Activated CD4-positive, CD25-positive, alpha-beta regulatory T cell (primary cell): ENCODE measurements at places on chromosomes 2 and 18.

GRCh38 chr2:7377916-7378569 is 460.8 kb downstream of the RNF144A start:
- no peak for DNase-seq

DNA sequence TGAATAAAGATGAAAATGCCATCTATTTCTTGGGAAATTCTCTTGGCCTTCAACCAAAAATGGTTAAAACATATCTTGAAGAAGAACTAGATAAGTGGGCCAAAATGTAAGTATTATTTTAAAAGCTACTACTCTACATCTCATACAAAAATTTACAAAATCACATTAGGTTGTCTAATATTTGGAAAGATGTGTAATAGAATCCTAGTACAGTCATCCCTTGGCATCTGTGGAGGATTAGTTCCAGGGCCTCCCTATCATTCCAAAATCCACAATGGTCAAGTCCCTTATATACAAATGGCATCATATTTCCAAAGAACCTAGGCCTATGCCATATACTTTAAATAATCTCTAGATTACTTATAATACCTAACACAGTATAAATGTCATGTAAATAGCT is 41.2 kb downstream of the KYNU start:
- DNase-seq, result no peak

DNA sequence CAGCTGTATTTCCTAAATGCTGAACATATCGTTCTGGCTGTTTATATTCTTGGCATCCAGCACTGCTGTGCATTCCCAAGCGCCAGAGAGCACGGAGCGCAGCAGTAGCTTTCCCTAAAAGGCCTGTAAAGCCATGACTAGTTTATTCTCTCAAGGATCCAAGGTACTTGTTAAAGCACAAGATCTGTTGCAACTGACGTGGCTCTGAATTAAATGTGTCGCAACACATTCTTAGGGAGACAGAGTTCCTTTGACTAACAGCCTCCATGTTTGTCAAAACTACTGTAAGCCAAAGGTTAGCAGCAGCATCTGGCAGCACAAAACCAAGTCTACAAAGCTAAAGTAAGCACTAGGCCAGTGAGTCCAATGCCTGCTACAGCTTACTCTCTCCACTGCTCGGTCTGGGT is 188.6 kb upstream of the FN1 start:
- no peak for DNase-seq

DNA sequence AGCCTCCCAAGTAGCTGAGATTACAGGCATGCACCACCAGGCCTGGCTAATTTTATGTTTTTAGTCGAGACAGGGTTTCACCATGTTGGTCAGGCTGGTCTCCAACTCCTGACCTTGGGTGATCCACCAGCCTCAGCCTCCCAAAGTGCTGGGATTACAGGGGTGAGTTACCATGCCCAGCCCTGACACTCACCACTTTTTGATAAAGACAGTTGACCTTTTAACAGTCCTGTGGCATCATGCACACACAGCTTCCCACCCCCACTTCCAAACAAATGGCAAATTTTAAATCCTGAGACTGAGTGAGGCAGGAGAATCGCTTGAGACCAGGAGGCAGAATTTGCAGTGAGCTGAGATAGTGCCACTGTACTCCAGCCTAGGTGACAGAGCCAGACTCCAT is 6.2 kb upstream of the DNAJB2 start:
- no peak for DNase-seq

- DNase-seq, result no peak
Measured at GRCh38 chr2:10947005-10947440, 35.3 kb downstream of the KCNF1 start.

DNA sequence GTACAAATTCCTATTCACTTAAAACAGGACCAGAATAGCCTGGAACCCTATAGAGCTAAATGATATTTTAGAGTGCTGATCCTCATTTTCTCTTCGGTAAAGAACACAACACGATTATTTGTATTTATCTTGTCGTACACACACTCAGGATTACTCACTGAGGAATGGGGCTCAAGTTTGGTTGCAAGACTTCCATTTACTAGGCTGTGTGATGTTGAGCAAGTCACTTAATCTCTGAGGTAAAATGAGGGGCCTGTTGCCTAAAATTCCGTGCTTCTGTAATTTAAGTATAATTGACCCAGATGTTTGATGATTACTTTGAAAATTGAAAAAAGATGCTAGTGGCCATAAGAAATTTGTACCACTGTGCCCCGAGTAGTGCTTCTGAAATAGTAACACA is 42.6 kb upstream of the MAP4K3 start:
- DNase-seq, result no peak

- no peak for DNase-seq
Measured at GRCh38 chr2:112661656-112662305, 16.0 kb downstream of the SLC20A1 start.

- no peak for DNase-seq
Measured at GRCh38 chr2:37230581-37230980, 815 bp downstream of the CEBPZ start.

DNA sequence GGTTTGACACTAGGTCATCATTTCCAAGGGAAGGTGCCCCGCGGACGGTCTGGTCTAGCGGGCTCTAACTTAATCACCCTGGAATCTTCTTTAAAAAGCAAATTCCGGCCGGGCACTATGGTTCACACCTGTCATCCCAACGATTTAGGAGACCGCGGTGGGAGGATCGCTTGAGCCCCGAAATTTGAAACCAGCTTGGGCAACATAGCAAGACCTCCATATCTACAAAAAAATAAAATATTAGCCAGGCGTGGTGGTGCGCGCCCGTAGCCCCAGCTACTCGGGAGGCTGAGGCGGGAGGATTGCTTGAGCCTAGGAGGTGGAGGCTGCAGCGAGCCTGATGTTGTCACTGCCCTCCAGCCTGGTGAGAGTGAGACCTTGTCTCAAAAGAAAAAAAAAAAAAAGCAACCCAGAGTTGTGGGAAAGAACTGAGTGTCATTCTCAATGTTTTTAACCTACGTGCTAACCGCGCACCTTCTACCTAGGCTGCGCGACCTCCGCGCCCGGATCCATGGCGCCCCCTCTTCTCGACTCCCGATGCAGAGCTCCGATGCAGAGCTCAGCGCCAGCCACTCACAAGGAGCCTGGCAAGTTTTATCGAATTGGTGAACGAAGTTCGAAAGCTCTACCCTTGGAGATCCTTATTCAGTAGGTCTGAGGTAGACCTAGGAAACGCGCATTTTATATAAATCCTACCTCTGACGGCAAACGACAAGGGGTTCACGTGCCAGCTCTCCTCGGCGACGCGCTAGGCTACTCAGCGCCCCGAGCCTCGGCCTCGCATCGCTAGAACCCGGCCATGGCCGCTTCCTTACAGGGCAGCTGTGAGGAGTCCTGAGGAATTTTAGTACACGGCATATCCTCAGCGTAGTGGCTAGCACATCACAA is 888 bp upstream of the TWSG1 start:
- DNase-seq, result no peak

DNA sequence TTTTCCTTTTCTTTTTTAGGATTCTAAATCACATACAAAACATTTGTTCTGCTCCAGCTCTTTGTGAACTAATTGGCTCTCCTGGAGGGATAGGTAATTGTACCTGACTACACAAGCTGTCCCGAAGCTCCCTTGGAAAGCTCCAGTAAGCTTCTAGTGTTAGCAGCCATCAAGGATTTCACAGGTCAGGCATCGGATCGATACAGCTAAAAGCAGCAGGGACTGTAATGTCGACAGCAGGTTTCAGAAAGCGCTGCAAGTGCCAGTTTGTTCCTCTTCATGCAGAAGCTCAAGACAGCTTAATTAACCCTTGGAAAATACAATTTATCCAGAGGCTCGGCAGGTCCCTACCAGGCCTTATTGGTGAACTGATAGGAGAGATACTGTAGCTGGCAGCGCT is 87.2 kb upstream of the VRK2 start:
- no peak for DNase-seq

- DNase-seq, result no peak
Measured at GRCh38 chr2:121483846-121484245, 46.8 kb upstream of the RNU4ATAC start.

- no peak for DNase-seq
Measured at GRCh38 chr18:26819046-26819445, 46.5 kb downstream of the AQP4 start.

- no peak for DNase-seq
Measured at GRCh38 chr18:3855966-3856365, 406.0 kb downstream of the TGIF1 start.
